ENCODE measurements at places on chromosomes 16 and 17. TPM values are rescaled to one million over a fixed set of nuclear protein-coding genes. Genes with fewer than 3 reads are reported as not detected.

The GNPTG gene
- 44.7 TPM for total RNA-seq

The SLC5A11 gene
- total RNA-seq, result not detected

The LGALS9B gene
- not detected for total RNA-seq

The GHDC gene
- 13.2 TPM for total RNA-seq

The CD79B gene
- total RNA-seq, result 3.4 TPM

The MPP3 gene
- total RNA-seq, result 35.2 TPM

The CSH1 gene
- total RNA-seq, result not detected

The TNK1 gene
- 6.2 TPM for total RNA-seq

The SULT1A1 gene
- 20.6 TPM for total RNA-seq

The GSDMA gene
- 0.36 TPM for total RNA-seq

The APOBR gene
- 0.15 TPM for total RNA-seq

The SDR42E1 gene
- total RNA-seq, result 2.2 TPM

The KRT32 gene
- total RNA-seq, result 0.27 TPM

The GP1BA gene
- total RNA-seq, result 0.35 TPM

The TP53TG3F gene
- total RNA-seq, result not detected

The CCL1 gene
- not detected for total RNA-seq

The NTN1 gene
- 23.9 TPM for total RNA-seq

The KRTAP1-5 gene
- not detected for total RNA-seq

The OTOA gene
- total RNA-seq, result not detected

The SRSF1 gene
- 106 TPM for total RNA-seq

The OSBPL7 gene
- 7.4 TPM for total RNA-seq

The STX8 gene
- total RNA-seq, result 71.5 TPM

The CES1 gene
- total RNA-seq, result 23.7 TPM

The HIGD1B gene
- 4.3 TPM for total RNA-seq

The GPR139 gene
- not detected for total RNA-seq

The OR3A3 gene
- not detected for total RNA-seq

The MYH1 gene
- 0.04 TPM for total RNA-seq

The ZG16 gene
- total RNA-seq, result not detected

The IKZF3 gene
- total RNA-seq, result 0.07 TPM

The SLC16A13 gene
- total RNA-seq, result 1.0 TPM

The SRL gene
- total RNA-seq, result 584 TPM
